Lung microvascular endothelial cell (primary cell): ENCODE measurements at places on chromosomes 7 and 10. TPM values are rescaled to one million over a fixed set of nuclear protein-coding genes. Genes with fewer than 3 reads are reported as not detected.

- DNase-seq = no peak
Measured at GRCh38 chr10:70437721-70438120, 3.8 kb downstream of the NODAL start.

DNA sequence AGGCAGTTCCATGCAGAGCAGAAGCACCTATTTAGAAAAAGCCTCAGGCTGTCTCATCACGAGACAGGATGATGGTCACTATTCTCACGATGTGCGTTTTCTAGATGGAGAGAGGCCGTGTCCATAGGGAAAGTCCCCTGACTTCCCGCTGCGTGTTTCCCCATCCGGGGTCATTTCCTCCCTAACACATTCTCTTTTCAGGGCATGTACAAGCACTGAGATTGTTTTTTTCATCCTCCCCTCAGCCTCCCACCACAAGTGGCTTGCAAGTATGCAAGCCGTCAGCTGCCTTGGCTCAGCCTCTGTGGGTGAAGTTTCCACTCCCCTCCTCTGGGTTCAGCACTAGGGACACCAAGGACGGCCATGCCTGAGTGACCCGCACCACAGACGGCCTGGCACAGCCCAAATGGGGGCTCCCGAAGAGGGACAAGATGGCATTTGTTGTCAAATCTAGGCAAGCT, 2.7 kb upstream of the CALML5 start:
- DNase-seq = no peak

GRCh38 chr10:15163253-15163828, 5.2 kb downstream of the NMT2 start:
- DNase-seq = peak; percentile 48

GRCh38 chr10:78291722-78292121, 258.1 kb downstream of the RPS24 start:
- DNase-seq = no peak

GRCh38 chr10:105138358-105138757, 497.3 kb downstream of the SORCS3 start:
- DNase-seq = no peak

GRCh38 chr10:34348021-34348420, 467.1 kb downstream of the PARD3 start:
- no peak for DNase-seq

GRCh38 chr7:45888185-45888992, at the start of gene IGFBP1:
TSS of gene IGFBP1 (plus strand) at chr7:45888488. CDS start at chr7:45888653, 165 bp downstream.
- peak; percentile 49 for DNase-seq

- no peak for DNase-seq
Measured at GRCh38 chr10:132839061-132839460, 53.1 kb upstream of the NKX6-2 start.

- peak; percentile 94 for DNase-seq
Measured at GRCh38 chr7:90211391-90212148, at the start of gene STEAP2. TSS of gene STEAP2 (plus strand) at chr7:90211740. CDS start at chr7:90225083, 13,343 bp downstream.

GRCh38 chr7:116499168-116500077, at the start of gene CAV2:
TSS of gene CAV2 (plus strand) at chr7:116499738. CDS start at chr7:116499782, 44 bp downstream.
- DNase-seq = peak; percentile 89

- no peak for DNase-seq
Measured at GRCh38 chr10:52752801-52753445, 19.7 kb downstream of the MBL2 start.

DNA sequence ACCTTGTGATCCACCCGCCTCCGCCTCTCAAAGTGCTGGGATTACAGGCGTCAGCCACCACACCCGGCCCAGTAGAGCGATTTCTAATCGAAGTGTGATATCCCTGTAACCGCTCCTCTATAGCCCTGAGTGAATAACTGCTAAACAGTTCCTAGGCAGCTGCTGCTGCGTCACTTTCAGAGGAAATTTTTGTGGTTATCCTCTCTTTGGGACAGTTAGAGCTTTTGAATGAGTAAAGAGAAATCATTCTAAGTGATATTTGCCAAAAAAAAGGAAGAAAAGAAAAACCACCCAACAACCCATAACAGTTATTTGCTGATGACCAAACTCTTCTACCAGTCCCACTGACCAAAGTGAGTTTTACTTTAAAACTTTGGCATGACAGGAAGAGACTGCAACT, 59.9 kb downstream of the MKX start:
- DNase-seq = no peak

DNA sequence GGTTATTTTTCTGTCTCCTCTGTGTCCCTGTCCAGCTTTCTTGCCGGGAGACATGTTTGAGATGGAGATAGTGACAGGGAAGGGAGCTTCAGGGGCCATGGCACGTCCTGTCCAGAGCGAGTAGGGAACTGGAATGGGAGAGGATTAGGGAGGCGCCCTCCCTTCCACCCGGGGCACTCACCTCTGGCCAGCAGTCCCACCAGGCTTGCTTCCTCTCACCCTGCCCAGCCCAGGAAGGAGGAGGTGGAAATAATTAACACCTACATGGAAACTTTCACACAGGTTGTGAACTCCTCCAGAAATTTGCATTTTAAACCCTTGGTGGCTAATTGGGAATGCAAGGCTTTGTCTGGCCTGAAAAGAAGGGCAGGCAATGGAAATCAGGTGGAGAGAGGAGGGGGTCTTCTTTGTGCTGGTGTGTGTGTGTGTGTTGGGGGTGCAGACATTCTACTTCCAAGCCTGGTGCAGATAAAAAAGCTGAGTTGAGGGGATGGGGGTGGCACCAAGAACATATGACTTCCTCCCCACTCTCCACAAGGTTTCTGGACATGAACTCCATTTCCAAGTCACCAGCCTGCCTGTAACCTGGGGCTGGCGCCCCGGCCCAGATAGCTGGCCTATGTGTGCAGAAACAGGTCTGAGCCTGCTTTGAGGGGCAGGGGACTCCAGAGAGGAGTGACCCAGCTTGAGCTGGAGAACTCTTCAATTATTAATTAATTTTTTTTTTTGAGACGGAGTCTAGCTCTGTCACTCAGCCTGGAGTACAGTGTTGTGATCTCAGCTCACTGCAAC, 199.4 kb downstream of the CYP26A1 start:
- DNase-seq = no peak

- no peak for DNase-seq
Measured at GRCh38 chr10:61465171-61465496, 12.0 kb upstream of the TMEM26 start.

GRCh38 chr10:116170815-116171250, 102.2 kb downstream of the GFRA1 start:
- no peak for DNase-seq

DNA sequence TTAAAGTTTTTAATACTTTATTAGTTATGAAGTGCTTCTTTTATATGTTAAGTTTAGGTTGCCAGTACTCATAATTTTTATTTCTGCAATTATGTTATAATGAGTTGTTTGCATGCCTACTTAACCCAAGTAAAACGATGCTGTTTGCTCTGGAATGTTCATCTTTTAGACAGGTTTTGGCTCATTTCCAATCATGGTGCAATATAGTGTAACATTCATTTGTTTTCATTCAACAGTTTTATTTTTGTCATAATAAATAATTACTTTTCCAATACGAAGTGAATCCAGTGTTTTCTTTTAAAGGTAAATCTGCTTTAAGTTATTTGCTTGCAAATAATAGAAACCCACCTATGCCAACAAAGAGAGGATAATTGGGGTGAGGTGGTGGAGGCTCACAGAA, 22.1 kb downstream of the ARL5B start:
- DNase-seq = peak; percentile 18

DNA sequence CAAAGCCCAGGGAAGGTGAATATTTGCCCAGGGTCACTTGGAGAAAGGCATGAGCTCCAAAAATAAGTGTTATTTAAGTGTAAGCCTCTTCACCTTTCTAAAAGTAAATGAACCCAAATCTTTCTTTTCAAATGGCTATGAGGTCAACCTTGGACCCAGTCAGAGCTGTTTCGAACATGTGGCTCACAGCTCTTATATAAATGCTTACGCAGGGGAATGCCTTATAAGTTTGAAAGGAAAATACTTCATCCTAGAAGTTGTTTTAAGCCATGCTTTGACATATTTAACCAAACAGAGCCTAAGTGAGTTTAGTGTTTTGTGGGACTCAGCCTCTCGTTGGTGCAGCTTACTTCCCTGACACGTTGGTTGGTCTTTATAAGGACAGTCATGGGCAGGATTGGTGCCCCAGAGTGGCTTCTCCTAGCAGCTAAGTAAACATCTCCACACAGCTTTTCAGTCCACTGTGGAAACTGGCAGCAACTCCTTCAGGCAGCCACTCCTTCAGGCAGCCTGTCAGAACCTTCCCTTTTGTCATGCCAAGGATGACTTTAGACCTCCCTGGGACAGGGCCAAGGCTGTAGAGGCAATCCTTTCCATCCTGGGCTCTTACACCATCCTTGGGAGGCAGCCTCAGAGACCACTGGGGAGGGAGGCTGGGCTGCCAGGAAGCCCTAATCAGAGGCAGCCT, 43.6 kb downstream of the MINDY4 start:
- DNase-seq = no peak

DNA sequence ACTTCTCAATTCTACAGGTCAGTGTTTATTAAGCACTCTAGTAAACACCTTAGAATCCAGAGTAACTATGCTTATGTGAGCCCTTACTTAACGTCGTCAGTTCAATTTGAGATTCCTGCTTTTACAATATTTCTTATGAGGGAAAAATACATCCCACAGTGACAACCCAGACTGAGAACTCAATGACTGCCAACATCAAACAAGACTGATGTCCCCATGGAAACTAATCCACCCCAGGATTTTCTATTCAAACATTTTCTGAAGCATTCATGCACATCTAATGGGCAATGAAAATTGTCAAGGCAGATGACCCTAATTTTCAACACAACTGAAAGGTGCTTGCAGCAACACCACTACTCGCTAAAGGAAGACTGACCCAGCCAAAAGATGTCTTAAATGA, 67.0 kb downstream of the ATE1 start:
- DNase-seq = no peak

- DNase-seq = no peak
Measured at GRCh38 chr10:122713091-122713885, 13.6 kb upstream of the C10orf120 start.

DNA sequence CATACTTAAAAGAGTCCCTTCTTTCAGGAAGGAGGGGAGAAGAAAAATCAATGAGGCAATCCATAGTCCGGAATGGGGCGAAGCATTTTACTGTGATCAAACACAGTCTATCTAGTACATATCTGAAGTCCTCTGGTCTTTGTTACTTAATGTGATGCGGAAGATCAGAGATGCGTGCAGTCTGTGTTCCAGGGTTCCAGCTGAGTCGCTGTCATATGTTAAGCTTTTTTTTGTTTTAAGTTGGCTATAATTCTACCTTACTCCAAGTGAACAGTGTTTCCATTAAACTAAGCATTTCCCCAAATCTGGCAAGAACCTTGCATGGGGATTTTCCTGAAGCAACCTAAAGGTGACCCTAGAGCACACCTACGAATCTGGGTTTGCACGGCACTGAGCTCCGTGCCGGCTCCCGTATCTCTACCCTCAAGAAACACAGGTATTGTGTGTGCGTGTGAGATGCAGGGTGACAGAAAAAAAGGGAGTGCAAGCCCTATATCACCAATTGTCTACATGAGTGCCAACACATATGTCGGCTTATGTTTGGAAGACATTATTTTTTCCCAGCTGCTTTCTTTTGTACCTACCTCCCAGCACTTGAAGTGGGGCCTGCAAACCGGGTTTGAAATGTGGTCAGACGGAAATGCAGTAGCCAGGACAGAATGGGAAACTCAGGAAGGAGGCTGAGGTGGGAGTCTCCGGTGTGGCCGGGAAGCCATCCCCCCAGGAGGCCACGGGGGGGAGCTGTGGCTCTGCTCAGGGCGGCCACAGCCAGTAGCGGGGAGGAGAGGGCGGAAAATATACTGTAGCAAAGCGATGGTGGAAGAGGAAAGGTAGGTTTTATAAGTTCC, 435.8 kb upstream of the MGMT start:
- DNase-seq = peak; percentile 84

DNA sequence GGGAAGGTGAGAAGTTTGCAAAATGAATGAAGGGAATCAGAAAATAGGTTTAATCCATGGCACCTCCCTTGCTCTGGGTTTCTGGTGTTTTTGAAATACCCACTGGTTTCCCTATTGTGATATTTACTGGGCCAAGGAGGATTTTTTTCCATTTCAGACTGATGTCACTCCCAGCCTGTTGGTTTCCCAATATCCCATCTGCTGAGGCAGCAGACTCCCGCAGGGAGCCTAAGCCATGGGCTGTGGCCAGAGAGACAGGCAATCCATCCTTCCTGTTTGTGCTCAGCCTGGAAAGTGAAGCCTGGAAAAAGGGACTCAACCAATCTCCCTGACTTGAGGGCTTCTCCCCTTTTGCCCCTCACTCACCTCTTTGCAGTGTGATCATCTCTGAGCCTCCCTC, 22.8 kb downstream of the FAM107B start:
- DNase-seq = peak; percentile 79

GRCh38 chr10:126059076-126059826, 162.9 kb downstream of the FANK1 start:
- DNase-seq = no peak

DNA sequence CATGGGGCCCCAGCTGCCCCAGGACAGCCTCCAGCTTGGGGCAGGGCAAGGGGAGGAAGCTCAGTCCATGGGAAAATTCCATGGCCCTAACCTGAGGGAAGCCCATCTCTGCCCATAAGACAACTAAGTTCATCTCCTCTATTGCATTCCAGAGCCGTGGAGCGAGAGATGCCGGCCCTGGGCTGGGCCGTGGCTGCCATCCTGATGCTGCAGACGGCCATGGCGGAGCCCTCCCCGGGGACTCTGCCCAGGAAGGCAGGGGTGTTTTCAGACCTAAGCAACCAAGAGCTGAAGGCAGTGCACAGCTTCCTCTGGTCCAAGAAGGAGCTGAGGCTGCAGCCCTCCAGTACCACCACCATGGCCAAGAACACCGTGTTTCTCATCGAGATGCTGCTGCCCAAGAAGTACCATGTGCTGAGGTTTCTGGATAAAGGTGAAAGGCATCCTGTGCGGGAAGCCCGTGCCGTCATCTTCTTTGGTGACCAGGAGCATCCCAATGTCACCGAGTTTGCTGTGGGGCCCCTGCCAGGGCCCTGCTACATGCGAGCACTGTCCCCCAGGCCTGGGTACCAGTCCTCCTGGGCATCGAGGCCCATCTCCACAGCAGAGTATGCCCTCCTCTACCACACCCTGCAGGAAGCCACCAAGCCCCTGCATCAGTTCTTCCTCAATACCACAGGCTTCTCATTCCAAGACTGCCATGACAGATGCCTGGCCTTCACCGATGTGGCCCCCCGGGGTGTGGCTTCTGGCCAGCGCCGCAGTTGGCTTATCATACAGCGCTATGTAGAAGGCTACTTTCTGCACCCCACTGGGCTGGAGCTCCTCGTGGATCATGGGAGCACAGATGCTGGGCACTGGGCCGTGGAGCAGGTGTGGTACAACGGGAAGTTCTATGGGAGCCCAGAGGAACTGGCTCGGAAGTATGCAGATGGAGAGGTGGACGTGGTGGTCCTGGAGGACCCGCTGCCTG, 4.3 kb downstream of the AOC1 start:
- no peak for DNase-seq

Gene SFRP5
- not detected in 2 replicates for total RNA-seq

Gene LAMB1
- 315 and 406 TPM in 2 replicates for total RNA-seq

Gene WEE2
- under 0.01 TPM in 2 replicates for total RNA-seq

Gene SMARCD3
- total RNA-seq = 0.79 and 2.0 TPM in 2 replicates

Gene PPP1R3A
- not detected in 2 replicates for total RNA-seq

Gene MYOF
- 58.1 and 147 TPM in 2 replicates for total RNA-seq

Gene CNTNAP2
- total RNA-seq = under 0.01 TPM in 1 of 2 replicates, not detected in the other

Gene INHBA
- 0.40 and 1.5 TPM in 2 replicates for total RNA-seq

Gene MMP21
- total RNA-seq = 0.22 and 3.2 TPM in 2 replicates
